ENCODE measurements at places on chromosomes 7 and 10.

DNA sequence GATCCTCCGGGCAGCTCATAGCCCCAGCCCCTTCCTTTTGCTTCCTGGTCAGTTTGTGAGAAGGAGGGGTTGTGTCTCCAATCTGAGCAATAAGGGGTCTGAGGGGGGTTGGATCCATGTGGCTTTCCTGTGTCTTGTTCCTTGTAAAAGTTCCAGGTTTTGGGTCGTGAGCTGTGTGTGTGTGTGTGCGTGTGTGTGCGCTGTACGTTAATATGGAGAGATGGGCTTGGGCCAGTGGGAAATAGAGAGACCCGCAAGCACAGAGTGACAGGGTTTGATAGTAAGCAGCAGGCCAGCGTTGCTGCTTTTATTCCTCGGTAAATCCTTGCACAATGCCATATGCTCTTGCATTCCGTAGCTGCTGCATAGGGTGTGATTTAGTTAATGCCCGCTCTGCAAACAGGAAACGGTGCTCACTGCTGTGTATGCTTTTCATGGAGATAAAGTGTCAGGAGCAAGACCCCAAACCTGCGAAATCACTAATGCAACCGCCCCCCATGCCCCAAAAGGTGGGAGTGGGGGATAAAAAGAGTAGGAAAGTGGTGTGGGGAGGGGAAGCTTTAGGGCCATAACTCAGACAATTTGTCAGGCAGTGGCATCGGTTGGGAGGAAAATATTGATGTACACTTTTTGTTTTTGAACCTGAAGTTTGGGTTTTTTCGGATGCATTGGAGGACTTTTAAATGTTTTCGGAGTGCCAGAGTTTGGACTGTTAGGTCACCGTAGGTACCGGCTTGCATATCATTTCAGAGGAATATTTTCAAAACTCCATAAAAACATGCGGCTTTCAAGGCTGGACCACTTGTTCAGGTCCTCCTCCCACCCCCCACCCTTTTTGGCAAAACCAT, 108.7 kb downstream of the TCF7L2 start:
- DNase-seq = no peak

- no peak for DNase-seq
These were observed 96.1 kb downstream of the PDGFA start for GRCh38 chr7:423312-424260.

GRCh38 chr10:43968076-43968475, 319.4 kb upstream of the ZNF32 start:
- no peak for DNase-seq

- no peak for DNase-seq
These were observed 36.0 kb downstream of the IGF2BP3 start for GRCh38 chr7:23434147-23434917.

GRCh38 chr7:136369225-136369624, 392.1 kb upstream of the MTPN start:
- DNase-seq = no peak

DNA sequence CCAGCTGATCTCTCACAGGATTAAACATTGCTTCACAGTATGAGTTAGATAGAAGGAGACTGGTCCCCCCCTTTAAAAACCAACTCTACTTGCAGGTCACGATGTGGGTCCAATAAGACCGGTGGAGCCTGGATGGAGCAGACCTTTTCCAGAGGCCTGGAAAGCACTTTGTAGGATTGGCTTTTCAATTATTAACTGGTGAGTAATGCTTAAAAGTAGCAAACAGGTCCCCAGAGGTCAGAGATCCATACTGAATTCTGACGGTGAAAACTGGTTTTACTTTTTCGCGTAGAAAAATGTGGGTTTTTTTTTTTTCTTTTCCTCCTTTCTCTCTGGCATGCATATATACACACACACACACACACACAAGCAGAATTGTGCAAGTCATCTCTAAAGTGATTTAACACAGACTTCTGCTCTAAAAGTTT, 74.9 kb upstream of the OGDHL start:
- no peak for DNase-seq

- DNase-seq = peak; percentile 40
These were observed 11.2 kb downstream of the YKT6 start for GRCh38 chr7:44212018-44212417.

- DNase-seq = no peak
These were observed 34.5 kb downstream of the EZH2 start for GRCh38 chr7:148849393-148850098.

GRCh38 chr10:95935429-95935828, 27.7 kb downstream of the CC2D2B start:
- no peak for DNase-seq

GRCh38 chr10:103871006-103871405, 15.6 kb upstream of the SH3PXD2A start:
- DNase-seq = no peak

DNA sequence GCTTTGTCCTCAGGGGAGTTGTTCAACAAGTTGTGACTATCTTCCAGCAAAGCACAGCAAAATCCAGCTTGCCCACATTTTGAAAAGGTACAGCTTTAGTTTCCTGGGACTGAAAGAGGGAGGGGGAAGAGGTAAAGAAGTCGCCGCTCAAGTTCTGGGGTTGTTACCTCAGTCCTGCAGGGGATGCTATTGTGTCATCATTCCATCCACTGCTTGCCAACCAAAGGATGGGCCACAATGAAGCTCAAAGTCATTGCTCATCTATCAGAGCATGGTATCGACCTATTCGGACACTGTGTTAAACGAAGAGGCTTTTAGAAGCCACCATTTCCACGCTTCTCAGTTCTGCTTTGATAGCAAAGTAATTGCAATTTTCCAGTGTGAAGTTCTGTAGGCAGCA, 34.3 kb downstream of the NPY start:
- DNase-seq = no peak

DNA sequence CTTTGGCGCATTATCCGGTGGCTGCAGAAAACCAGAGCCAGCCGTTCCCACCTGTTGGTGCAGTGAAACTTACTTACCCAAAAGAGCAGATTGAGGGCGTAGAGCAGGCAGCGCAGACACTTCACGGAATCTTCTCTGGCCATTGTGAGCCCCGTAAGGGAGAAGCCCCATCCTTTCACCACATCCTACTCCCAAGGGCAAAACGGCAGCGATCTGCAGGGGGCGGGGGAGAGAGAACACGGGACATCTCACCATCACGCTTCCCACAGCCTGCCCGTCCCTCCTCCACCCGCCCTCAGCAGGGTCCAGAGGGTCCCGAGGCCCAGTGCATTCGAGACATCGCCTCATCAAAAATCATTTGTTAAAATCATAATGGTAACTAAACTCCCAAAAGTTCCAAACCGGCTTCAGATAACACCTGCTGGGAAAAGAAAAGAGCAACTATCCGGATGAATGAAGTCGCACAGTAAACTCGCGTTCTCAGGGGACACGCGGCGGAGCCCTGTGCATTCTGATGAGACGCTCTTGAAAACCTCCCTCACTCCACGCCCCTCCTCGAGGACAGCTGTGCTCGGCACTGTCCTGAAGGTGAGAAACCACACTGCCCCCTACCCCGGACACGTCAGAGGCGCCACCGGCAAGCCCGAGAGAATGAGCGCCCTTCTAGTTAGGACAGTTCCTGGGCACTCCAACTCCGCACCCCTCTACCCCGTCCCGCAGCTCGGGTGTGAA, 1.2 kb downstream of the TSPAN12 start:
- no peak for DNase-seq

DNA sequence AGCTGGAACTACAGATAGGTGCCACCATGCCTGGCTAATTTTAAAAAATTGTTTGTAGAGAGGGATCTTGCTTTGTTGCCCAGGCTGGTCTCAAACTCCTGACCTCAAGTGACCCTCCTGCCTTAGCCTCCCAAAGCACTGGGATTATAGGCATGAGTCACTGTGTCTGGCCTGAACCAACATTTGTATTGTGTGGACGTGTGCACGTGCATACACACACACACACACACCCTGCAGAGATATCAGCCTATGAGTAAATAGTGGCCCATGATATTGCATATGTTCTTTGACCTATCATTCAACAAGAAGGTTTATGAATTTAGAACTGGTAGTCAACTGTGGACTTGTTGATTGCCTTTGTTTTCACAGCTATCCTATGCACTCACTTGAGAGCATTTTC, 161.6 kb downstream of the BAMBI start:
- no peak for DNase-seq

DNA sequence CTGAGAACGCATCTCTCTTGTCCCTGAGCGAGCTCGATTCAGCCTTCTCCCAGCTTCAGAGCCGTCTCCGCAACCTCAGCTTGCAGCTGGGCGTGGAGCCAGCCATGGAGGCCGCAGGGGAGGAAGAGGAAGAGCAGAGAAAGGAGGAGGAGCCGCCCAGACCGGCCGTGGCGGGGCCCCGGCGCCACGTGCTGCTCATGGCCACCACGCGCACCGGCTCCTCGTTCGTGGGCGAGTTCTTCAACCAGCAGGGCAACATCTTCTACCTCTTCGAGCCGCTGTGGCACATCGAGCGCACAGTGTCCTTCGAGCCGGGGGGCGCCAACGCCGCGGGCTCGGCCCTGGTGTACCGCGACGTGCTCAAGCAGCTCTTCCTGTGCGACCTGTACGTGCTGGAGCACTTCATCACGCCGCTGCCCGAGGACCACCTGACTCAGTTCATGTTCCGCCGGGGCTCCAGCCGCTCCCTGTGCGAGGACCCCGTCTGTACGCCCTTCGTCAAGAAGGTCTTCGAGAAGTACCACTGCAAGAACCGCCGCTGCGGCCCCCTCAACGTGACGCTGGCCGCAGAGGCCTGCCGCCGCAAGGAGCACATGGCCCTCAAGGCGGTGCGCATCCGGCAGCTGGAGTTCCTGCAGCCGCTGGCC, 43.2 kb downstream of the CHST3 start:
- DNase-seq = no peak

- no peak for DNase-seq
These were observed 578.2 kb downstream of the PARD3 start for GRCh38 chr10:34236931-34237330.

GRCh38 chr10:8311526-8312070, 257.1 kb downstream of the GATA3 start:
- DNase-seq = no peak

- DNase-seq = no peak
These were observed 7.9 kb downstream of the PAXIP1 start for GRCh38 chr7:154994996-154995395.

DNA sequence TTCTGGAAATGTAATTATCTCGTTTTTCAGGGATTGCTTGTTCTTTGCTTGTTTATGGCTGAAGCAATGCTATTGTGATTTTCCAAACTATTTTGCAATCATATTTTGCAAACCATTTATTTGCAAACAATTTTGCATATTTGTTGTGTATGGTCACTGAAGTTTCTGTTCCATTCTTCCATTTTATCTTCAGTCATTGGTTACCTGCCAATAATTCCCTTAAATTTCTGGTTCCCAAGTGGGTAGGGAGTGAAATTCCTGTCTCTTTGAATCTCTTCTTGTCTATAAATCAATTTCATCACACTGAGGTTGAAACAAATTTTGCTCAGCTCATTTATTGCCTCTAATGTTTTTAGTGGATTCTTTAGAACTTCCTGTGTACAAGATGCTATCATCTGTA, 401.7 kb upstream of the VWC2 start:
- no peak for DNase-seq

DNA sequence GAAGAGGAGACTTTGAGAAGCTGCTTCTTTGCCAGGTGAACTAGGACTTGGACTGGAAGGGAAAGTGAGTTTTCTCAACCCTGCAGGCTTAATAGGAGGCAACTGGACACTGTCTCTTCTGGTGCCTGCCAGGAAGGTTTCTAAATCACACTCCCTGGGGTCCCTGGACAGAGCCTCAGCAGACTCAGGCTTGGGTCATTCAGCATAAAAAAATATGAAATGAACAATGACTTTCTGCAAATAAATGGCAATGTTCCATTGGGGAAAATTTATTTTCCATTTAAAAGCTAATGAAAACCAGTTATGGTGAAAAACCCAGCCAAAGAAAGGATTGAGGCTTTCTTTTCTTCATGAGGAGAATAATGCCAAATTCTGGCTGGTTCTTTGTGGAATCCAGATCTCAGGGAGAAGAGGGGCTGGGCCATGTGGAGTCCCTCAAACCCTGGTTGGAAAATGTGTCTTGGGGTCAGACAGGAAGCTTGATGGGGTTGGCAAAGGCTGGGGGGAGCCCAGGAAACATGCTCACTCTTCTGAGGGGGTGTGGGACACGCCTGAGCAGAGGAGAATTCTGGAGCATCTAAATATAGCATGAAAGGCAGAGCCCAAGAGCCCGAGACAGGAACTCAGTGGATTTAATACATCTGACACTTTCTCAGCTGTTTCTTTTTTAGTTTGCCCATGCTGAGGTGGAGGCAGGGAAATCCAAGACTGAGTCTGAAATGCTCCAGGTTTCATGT, 65.2 kb upstream of the EMX2 start:
- no peak for DNase-seq

- no peak for DNase-seq
These were observed 44.8 kb upstream of the FGL2 start for GRCh38 chr7:77244222-77244934.

- DNase-seq = no peak
These were observed 217.7 kb upstream of the MTPN start for GRCh38 chr7:136194878-136195277.

- DNase-seq = no peak
These were observed 7.7 kb upstream of the TMEM26 start for GRCh38 chr10:61460835-61461234.

- DNase-seq = peak; percentile 52
These were observed 14.8 kb upstream of the PRKAR1B start for GRCh38 chr7:741850-742249.

DNA sequence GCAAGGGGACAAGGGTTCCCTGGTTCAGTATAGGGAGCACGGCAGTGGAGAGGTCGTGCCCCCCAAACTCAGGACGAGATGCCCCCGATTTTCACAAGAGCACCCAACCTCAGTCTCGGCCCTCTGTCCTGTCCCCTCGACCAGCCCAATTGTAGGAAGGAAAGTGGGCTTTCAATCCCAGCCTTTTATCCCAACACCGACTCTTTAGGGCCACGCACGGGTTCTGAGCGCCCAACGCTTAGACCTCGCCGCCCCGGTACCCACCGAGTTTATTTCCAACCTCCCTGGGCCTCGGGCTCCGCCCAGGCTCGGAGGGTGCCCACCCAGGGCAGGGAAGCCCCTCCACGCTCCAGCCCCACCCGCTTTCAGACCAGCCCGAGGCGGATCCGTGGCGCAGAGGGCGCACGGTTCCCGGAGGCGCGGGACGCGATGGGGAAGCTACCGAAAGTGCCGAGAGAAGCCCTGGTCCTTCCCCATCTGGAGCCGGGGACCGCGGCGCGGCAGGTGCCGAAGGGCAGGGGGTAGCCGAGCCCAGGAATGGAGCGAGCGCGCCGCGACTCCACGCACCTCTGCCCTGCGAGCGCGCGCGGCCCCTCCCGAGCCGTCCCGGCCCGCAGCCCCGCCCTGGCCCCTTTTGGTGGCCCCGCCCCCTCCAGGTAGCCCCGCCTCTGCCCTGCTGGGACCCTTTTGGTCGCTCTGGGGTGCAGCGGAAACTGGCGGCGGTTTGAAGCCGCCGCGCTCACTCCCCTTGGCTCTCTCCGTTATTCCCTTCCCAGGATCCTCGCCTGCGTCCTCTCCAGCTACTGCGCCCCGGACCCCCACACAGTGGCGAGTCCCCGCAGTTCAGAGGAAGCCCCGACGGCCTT, 20.4 kb downstream of the GRID2IP start:
- no peak for DNase-seq

DNA sequence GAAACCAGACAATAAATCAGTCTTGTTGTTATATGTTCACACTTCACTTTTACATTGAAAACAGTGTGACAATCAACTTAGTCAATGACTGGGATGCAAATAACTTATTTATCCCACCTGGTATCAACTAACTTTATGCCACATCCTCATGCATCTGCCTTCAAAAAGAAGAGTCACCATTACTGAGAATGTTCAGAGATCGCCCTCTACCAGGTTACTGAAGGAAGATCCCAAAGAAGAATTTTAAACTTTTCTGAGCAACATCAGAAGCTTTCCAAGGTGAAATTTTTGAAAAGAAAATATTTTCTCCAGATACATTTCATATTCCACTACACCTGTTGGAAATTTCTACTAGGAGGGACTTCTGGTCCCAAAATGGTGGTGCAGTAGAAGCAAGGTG, 359.5 kb downstream of the PTPRN2 start:
- no peak for DNase-seq
